ENCODE measurements at places on chromosomes 1 and 21. TPM values are rescaled to one million over a fixed set of nuclear protein-coding genes. Genes with fewer than 3 reads are reported as not detected.

The ALX3 gene
- total RNA-seq: not detected

The LCE2B gene
- total RNA-seq: not detected

DNA sequence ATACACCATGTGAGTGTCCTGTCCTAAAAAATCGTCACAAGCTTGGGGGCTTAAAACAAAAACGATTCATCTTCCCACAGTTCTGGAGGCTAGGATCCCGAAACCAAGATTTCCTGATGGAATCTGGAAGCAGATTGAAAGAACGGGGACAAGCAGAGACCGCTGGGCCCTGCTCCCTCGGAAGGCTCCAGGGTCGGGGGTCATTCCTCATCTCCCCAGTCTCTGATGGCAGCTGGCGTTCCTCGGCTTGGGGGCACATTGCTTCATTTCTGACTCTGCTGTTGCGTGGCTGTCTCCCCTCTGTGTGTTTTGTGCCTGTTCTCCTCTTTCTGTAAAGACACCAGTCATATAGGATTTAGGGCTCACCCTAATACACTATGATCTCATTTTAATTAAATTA is 114.2 kb upstream of the TMPRSS2 start:
- no peak for DNase-seq
- H3K27me3 ChIP-seq: peaks cover 8% of the 10 kb centered on the region
- H3K4me3 ChIP-seq: no peak overlapping the region
- no peak overlapping the region for H3K27ac ChIP-seq

DNA sequence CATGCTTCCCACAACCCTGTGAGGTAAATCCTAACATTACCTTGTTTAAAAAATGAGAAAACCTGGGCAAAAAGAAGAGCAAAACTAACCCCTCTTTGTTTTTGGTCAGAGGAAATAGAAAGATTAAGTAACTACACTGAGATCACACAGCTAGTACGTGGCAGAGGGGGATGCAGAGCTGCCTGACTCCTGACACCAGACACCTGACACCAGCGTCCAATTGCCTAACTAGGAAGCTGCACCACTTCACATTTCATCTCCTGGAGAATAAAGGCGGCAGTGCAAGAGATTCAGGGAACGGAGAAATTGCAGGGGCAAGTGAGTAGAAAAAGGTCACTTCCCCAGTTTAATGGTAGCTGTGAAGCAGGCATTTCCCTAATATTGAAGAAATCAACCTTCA is 229.3 kb upstream of the PTBP2 start:
- no peak overlapping the region for H3K27ac ChIP-seq
- no peaks in the 10 kb centered on the region for H3K4me1 ChIP-seq
- no peak for DNase-seq
- no peaks in the 10 kb centered on the region for H3K27me3 ChIP-seq
- no peaks in the 10 kb centered on the region for H3K36me3 ChIP-seq

DNA sequence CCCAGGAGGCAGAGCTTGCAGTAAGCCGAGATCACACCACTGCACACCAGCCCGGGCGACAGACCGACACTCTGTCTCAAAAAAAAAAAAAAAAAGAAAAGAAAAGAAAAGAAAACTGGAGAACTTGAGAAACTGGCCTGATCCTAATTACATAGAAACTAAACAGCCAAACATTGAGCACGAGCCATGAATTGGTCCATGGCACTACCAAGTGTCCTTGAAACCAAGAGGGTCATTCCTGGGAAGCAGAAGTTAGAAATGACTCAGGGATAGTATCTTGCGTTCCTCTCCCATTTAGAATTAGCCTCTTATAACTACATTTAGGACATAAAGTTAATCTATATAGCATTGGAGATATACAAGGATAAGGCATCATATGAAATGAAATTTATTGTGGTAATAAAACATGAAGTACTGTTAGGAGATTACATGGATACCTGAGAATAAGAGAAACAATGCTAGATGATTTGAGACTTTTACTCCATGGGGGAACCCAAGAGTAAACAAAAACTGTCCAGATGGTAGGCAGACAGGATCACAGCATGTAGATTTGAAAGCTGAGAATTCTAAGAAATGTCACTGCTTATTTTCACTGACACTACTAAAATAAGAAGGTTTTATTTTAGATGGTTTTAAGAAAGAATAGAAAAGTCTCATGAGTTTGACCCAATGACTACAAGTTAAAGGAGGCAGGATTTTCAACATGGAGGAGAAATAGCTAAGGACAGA is 39.5 kb upstream of the CPLANE2 start:
- no peaks in the 10 kb centered on the region for H3K36me3 ChIP-seq
- H3K4me3 ChIP-seq: no peak overlapping the region
- H3K4me1 ChIP-seq: no peaks in the 10 kb centered on the region
- H3K27ac ChIP-seq: no peak overlapping the region

GRCh38 chr1:170356585-170356984 is 175.4 kb upstream of the GORAB start:
- DNase-seq: no peak
- no peaks in the 10 kb centered on the region for H3K27me3 ChIP-seq
- no peaks in the 10 kb centered on the region for H3K36me3 ChIP-seq

DNA sequence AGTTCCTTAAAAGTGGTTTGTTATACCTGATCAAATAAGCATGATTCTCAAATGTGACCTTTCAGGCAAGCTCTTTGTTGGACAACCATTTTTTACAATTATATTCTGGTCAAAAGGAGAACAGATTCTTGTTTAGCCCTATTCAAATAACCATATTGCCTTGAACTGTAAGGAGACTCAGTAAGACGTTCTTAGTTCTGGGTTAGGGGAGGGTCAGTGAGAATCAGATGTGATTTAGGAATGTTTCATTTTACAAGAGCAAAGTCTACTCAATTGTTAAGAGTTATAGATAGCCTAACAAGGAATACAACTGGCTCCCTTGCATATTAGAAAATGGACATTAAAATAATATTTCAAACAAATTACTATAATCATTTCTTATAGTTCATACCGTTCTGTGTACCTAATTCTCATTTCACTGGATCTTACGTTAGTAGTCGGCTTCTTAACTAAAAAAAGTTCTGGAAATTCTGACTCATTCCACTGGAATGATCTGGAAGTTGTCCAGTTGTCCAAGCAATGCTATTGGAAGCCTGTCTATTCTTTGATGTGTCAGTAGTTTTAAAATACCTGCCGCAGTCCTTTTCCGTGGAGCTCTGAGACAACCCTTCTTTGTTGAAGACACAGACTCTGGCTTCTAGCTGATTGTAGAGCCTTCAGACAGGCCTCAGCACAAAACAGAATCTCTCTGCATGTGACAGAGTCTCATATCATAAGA is 88.8 kb downstream of the MAST2 start:
- H3K27ac ChIP-seq: peak overlapping the region; percentile 57
- peaks cover 6% of the 10 kb centered on the region for H3K4me1 ChIP-seq
- H3K4me3 ChIP-seq: peak overlapping the region; percentile 0
- no peaks in the 10 kb centered on the region for H3K36me3 ChIP-seq
- no peaks in the 10 kb centered on the region for H3K27me3 ChIP-seq

GRCh38 chr1:116179964-116180363 is 68.8 kb downstream of the MAB21L3 start:
- no peak overlapping the region for H3K27ac ChIP-seq
- H3K27me3 ChIP-seq: no peaks in the 10 kb centered on the region
- peak; percentile 23 for DNase-seq
- no peak overlapping the region for H3K4me3 ChIP-seq
- H3K4me1 ChIP-seq: no peaks in the 10 kb centered on the region
- no peaks in the 10 kb centered on the region for H3K36me3 ChIP-seq

DNA sequence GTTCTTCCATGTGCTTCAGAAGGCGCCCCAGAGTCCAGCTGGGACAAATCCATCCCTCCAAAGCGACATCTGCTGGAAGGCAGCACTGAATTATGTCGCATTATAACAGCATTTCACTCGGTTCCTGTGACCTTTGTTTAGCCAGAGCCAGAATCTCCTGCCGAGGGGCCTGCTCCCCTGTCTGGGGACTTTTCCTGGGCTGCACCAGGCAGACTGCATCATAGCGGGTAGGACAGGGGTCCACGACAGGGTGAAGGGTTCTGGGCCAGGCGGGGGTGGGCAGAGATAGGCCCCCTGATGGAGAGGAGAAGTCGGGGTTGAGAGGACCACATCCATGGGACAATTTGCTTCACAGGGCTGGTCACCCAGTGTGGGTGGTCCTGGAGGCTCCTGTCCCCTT is 276.9 kb downstream of the MATN1 start:
- no peak overlapping the region for H3K4me3 ChIP-seq
- no peaks in the 10 kb centered on the region for H3K4me1 ChIP-seq
- H3K27me3 ChIP-seq: no peaks in the 10 kb centered on the region
- H3K36me3 ChIP-seq: no peaks in the 10 kb centered on the region
- H3K27ac ChIP-seq: no peak overlapping the region
